ENCODE measurements at places on chromosomes 12 and 14. TPM values are rescaled to one million over a fixed set of nuclear protein-coding genes. Genes with fewer than 3 reads are reported as not detected.

DNA sequence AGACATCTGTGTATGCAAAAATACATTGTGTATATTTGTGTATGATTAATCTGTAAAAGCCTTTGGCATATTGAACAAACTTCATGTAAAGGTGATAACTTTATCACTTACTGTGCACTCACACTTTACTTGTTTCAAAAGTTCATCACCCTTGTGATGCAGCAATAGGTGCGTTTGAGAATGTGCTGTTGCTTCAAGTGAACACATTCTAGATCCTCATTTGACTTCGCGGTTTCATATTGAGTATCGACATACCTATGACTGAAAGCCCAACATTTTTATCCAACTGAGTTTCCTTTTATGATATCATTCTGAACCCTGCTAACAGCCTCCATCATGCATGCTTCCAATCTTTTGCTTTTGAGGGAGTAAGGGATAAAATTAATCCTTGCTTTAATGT is 1086.9 kb downstream of the TMEM121 start:
- no peak overlapping the region for H3K27ac ChIP-seq
- no peak overlapping the region for H3K4me3 ChIP-seq
- no peaks in the 10 kb centered on the region for H3K36me3 ChIP-seq
- no peaks in the 10 kb centered on the region for H3K4me1 ChIP-seq
- no peaks in the 10 kb centered on the region for H3K27me3 ChIP-seq

The ARMH4 gene
- not detected for total RNA-seq

The ACOT6 gene
- not detected for total RNA-seq

The CCDC198 gene
- not detected for total RNA-seq

The NFATC4 gene
- total RNA-seq, result 0.81 TPM

The FBRSL1 gene
- 62.1 TPM for total RNA-seq

- H3K4me1 ChIP-seq, result no peaks in the 10 kb centered on the region
- H3K36me3 ChIP-seq, result no peaks in the 10 kb centered on the region
- DNase-seq, result no peak
- H3K27ac ChIP-seq, result no peak overlapping the region
These were observed 38.8 kb upstream of the ATF7IP start for GRCh38 chr12:14326699-14327098.

Measured in CD8-positive, alpha-beta memory T cell (primary cell).